ENCODE measurements at places on chromosomes 1 and 21.
A peak's percentile ranks its signal among the peaks of the same experiment; 100 is the strongest.

GRCh38 chr1:228001738-228002535 lies 4.9 kb upstream of the WNT3A start:
- DNase-seq: no peak

- no peak for DNase-seq
These were observed 31.2 kb downstream of the PCSK9 start for GRCh38 chr1:55070293-55071164.

- DNase-seq: no peak
These were observed 524.4 kb downstream of the PTPRC start for GRCh38 chr1:199163267-199163666.

- no peak for DNase-seq
These were observed 247.9 kb upstream of the DUSP10 start for GRCh38 chr1:221989741-221990140.

DNA sequence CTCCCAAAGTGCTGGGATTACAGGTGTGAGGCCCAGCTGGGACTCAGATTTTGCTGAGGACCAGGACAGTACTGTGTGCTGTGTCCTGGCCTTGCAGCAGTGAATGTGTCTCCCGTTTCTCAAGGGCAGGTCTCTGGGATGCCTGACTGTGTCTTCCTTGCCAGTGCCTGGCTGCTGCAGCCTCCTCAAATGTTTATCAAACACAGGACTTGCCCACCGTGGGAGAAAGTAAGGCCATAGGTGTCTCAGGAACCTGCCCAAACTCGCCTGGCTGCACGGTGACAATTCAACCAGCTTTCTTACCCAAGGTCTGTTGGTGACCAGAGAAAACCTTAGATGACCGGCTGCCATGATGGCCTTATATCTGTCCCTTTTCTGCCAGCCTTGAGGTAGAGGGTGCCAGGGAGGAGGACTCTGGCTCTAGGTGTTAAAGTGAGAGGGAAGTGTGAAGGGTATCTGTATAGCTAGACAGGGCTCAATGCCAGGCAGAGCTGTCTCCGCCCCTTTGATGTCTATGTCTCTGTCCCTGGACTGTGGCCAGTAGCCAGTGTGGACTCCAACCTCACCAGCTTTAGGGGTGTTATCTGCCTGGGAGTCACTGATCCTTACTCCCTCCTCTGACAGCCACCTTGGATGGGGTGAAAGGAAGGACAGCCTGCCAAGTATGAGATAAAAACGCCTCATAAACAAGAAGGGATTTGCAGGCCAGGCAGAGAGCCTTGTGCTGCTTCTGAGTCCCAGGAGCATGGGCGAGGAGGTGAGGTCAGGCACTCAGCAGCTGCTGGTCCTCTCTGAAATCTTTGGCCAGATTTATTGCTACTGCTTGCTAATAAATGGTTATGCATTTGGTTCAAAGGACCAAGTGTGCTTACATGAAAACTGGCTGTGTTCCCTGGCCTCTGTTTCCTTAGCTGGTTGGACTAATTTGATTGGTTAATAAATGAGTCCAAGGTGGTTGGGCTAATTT lies 22.3 kb downstream of the IL6R start:
- DNase-seq: no peak

DNA sequence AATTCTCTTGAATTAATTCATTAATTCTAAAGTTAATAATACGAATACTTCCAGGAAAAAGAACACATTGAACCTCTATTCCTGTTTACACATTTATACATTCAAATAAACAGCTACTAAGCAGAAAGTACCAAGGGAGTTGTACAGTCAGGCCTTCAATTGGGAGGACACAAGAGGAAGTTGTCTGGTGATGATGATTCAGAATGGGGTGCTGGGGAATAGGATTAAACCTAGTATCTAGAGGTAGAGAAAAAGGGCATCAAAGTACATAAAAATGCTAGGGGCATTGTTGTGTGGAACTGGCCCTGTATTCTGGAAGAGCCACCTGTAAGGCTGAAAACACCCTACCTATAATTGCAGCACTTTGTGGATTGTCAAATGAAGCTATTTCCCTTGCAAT lies 71.7 kb upstream of the MROH9 start:
- DNase-seq: no peak

DNA sequence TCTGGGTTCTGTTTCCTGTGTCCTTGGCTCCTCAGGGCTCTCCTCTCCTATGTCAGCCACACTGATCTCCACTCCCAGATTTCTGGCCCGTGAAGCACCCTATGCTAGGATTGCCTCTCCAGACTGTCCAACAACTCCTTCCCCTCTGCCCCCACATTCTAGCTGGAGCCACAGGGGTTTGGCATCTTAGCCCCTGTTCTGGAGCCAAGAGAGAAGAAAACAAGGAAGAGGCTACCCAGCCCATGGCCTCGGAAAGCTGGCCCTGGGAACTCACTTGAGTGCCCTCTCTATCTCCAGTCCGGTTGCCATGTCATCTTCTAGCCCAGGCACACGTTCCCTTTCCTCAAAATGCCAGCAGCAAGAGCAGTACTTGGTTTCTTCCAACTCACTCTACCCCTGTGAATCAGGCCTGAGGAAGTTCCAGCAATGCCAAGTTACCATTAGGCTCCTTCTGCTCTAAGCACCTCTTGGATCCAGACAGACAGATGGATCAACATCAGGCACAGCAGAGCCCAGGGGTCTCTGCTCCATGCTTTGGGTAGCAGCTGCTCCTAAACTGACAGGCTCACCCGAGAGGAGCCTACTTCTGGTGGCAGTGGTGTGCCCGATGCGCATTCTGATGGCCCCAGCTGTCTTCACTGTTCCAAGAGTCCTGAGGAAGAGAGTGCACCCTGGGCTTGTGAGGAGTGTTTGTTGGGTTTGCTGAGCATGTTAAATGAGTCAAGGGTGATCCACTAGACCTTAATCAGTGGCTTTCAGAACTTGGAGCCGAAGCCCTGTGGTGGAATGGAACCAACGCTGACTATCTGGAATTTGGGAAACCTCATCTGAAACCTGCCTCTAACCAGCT lies 11.6 kb upstream of the GPR61 start:
- DNase-seq: no peak

DNA sequence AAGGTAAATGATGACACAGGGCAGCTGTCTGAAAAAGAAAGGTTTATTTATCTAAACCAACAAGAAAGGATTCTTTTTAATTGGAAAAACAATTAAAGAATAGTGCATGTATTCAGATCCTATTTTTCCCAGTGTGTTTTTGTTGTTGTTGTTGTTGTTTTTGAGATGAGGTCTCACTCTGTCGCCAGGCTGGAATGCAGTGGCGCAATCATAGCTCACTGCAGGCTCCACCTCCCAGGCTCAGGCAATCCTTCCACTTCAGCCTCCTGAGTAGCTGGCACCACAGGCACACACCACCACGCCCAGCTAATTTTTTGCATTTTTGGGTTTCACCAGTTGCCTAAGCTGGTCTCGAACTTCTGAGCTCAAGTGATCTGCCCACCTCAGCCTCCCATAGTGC lies 22.1 kb downstream of the NEK2 start:
- DNase-seq: no peak

DNA sequence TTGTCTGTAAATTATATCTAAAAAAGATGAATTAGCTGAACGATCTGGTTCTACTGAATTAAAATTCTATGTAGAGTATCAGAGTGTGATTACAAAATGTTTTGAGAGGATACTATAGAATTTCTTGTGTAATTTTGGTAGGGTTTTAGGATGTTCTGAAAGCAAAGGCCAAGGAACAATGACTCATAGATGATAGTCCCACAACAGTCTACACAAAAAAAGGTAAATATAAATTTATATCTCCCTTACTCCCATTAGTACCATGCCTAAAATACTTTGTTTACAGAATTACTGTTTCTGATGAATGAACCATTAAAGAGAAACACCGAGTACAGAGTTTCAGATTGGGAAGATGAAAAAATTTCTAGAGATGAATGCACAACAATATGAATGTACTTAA lies 9.5 kb downstream of the EDEM3 start:
- no peak for DNase-seq

- no peak for DNase-seq
These were observed 168.2 kb downstream of the TGFB2 start for GRCh38 chr1:218513328-218513727.

- DNase-seq: no peak
These were observed 12.4 kb upstream of the MT1HL1 start for GRCh38 chr1:237016626-237017025.

GRCh38 chr1:173410794-173411236 lies 66.3 kb upstream of the PRDX6 start:
- no peak for DNase-seq

DNA sequence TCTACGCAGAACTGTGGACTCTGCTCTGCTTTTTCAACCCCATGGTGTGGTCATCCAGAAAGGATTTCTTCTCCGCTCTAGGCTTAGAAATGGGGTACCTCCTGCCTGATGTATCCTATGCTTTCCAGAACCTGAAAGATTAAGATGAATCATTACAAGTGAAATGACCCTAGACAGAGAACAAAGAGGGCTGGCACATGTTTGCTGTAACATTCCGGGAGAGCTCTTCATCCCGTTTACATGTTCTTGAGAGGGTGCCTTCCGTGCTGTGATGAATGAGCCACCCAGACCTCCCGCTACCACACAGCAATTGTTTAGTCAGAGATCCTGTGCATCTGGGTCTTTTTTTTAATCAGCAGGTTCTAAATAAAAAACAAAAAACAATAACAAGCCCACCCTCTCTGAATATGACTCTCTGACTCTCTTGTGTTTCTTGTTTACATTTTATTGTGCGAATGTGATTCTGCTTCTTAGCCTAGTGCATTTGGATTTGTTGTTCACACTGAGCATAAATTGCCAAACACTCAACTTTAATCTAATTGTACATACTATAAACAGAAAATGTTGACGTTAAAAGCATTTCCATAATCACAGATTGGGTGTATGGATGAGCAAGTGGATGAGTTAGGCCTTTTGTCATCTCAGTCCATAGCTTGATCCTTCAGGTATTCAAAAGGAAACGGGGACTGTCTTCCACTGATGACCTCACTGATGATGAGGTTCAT lies 87.1 kb downstream of the GPR88 start:
- no peak for DNase-seq

DNA sequence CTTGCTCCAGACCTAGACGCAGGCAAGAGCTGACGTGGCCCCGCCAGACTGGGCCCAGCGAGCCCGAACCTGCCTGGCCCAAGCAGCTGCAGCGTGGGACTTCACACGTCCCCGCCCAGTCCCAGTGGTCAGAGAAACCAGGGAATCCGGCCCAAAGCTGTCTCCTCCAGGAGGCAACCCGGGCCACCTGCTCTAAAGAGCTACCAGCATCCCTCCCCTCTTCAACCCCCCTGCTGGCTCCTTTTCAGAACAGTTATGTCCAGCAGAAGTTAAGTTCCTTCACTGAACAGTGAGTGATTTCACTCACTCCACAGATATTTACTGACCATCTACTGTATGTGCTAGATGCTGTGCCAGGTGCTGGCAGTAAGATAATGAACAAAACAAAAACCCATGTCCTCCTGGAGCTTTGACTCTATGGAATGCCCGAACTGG lies 2.1 kb upstream of the EFNA1 start:
- DNase-seq: no peak

- DNase-seq: no peak
These were observed 193.9 kb downstream of the FMN2 start for GRCh38 chr1:240285540-240285939.

GRCh38 chr1:224897529-224898327 lies 31.7 kb upstream of the DNAH14 start:
- no peak for DNase-seq

- DNase-seq: no peak
These were observed 231.3 kb downstream of the FOXD2 start for GRCh38 chr1:47669081-47669585.

DNA sequence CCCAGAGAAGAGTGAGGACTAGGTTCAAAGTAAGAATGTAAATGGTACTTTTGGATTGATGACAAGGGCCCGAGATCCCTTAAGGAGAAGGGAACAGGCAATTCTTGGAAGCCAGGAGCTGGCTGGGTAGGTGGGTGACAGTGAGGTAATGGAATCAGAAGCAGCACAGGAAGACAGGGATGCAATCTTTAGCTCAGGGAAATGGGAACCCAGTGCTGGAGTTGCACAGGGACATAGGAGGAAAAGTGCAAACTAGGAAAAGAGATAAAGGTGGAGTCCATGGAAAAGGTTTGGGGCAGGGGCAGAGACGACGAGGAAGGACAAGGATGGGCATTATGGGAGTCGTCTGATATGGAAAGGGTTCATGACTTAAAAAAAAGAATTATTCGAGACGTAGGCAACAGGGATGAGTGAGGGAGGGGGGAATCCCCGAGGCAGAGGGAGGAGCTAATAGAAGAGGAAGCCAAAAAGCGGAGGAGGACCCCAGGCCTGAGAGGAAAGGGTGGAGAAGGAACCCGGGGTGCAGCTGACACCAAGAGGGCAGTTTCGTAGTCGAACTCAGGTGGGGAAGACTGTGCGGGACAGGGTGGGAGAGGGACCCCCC lies 495 bp downstream of the PI4KB start:
- DNase-seq: peak; percentile 57

DNA sequence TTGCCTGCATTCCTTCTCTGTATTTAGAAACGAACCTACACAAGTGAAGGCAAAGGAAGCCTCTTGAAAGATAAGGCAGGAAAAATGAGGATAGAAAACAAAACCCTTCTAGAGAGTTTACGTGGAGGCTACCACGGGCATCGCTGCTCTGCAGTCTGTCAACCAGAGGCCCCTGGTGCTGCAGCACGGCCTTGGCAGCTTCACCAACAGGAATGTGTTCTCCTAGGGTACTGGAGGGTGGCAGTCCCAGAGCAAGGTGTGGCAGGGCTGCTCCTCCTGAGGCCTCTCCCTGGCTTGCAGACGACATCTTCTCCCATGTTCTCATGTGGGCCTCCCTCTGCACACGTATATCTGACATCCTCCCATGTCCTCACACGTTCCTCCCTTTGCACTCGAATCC lies 57.6 kb upstream of the SAMD11 start:
- no peak for DNase-seq

GRCh38 chr1:172254521-172255222 lies 165.8 kb upstream of the C1orf105 start:
- DNase-seq: no peak

GRCh38 chr1:228333739-228334115 lies 72.9 kb downstream of the TRIM11 start:
- DNase-seq: no peak

DNA sequence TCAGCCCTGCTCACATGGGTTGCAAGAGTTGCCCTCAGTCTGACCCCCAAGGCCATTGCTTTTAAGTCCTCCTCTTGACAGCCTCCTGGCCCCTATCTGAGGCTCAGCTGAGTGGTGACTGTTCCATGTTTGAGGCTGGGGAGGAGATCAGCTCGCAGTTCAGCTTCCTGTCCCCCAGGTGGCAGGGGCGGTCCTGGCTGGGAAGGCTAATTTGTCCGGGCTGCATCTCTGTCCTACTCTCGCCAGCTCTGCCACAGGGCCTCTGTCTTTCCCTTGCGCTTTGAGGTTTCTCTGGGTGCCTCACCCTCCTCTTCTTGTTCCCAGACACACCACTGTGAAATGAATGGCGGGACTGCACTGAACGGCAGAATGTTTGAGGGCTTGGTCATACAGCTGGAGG lies 157.3 kb downstream of the KCNJ6 start:
- DNase-seq: no peak

- DNase-seq: no peak
These were observed 1.2 kb downstream of the EVA1B start for GRCh38 chr1:36322041-36322785.

DNA sequence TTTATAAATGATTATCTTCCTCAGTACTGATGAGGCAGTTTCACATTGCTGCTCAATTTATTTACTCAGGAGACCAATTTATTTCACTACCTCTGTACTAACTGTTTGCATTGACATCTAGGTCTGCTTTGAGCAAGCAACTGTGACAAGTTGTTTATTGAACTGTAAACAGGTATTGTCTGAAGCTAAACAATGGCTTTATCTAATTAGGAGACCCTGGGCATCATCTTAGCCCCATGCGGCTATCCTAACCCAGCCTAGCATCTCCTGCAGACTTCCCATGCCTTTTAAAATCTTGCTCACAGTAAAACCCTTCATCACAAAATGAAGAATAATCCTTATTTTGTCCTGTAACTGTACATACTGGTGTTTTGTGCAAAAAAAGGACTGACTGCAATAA lies 348.2 kb downstream of the RWDD3 start:
- DNase-seq: no peak
